ENCODE measurements at places on chromosomes 2 and 18.

DNA sequence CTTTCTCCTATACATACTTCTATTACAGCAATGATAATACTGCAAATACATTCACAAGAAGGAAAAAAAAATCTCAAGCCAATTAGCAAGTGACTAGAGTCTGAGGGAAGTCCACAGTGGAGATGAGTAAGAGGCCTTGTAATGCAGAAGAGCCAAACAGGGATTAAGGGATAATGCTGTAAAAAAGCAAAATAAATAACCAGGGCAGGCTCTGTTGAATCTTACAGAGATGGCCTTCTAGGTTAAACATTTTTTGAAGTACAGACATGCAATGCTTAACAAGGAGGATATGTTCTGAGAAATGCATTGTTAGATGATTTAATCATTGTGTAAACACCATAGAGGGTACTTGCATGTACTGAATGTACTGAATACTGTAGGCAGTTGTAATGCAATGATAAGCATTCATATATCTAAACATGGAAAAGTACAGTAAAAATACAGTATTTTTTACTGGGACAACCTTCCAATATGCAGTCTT is 122.1 kb upstream of the RMDN2 start:
- DNase-seq: no peak
- no peaks in the 10 kb centered on the region for H3K27me3 ChIP-seq
- no peaks in the 10 kb centered on the region for H3K4me1 ChIP-seq
- no peak overlapping the region for H3K27ac ChIP-seq
- no peak overlapping the region for H3K4me3 ChIP-seq

DNA sequence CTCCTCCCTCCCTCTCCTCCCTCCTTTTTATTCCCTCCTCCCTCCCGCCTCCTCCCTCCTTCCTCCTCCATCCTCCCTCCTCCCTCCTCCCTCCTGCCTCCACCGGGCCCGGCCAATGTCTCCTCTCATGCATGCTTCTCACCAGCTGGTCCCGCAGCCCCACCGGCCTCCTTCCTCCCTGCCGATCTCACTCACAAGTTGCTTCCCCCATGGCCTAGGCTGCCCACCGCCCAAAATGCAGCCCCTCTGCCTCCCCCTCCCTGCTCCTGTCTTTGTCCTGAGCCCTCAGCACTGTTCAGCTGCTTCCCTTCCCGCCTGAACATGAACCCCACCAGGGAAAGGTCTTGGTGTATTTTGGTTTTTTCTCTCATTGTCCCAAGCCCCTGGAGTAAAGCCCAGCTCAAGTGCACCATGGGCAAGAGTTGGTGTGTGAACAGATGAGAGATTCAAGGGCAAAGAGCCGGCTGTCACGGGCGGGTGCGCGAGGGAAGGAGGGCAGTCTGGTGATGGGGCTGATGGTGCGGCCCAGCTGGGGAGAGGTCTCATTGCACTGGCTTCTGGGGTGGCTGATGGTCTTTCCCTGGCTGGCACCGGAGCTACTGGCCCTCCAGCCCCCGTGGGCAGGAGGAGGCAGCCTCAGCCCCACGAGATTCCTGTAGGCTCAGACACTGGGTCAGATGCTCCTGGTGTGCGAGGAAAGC is 117.6 kb downstream of the TWIST2 start:
- no peaks in the 10 kb centered on the region for H3K36me3 ChIP-seq
- H3K27ac ChIP-seq: no peak overlapping the region
- no peak for DNase-seq
- no peak overlapping the region for H3K4me3 ChIP-seq

DNA sequence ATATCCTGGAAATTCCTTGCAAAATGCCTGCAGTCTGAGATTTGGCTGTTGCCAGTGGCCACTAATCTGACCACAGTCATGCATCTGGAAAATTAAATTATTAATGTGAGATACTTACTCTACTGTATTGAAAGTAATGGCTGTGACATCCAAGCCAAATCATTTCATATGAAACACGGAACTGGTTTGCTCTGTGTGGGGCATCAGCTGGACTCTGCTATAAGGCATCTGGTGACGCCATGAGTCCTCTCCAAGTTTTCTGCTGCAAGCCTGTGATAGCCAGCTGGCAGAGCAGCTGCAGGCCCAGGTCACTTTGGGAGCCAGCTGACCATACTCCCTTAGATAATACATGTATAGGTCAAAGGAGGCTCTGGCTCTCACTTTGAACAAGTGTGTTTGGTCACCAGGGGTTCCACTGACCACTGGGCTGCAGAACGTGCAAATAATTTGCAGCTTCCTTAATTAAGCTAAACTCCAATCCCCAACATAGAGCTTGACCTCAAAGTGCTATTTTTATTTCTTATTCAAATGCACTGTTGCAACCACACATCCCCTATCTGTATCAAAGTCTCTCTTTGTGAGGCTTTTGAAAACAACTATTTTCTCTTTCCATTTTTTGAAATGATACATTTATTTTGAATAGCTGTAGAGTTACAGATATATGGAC is 152.9 kb downstream of the NCKAP5 start:
- no peak overlapping the region for H3K4me3 ChIP-seq
- H3K27me3 ChIP-seq: peaks cover 3% of the 10 kb centered on the region

GRCh38 chr2:69164061-69164778 is 151.2 kb downstream of the ANTXR1 start:
- no peak overlapping the region for H3K4me3 ChIP-seq
- H3K4me1 ChIP-seq: no peaks in the 10 kb centered on the region
- no peak for DNase-seq
- no peak overlapping the region for H3K27ac ChIP-seq
- H3K27me3 ChIP-seq: peaks cover 5% of the 10 kb centered on the region

DNA sequence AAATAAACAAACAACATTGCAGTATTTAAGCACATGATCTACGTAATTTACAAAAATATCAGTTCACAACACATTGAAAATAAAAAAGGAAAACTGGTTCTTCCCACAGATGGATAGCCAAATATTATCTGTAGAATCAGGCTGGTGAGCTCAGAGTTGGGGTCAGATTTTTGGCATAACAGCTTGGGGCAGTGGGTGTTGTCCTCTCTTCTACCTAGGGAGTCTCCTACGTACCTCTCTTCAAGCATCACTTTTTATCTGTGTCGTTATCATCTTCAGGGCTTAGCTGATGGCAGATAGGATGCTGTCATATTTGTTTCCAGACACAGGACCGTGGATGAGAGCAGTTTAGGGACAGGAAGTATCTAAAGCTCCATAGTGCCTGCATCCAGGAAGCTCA is 46.2 kb downstream of the EMILIN2 start:
- peaks cover 33% of the 10 kb centered on the region for H3K4me1 ChIP-seq
- no peak for DNase-seq
- no peak overlapping the region for H3K27ac ChIP-seq
- no peak overlapping the region for H3K4me3 ChIP-seq
- H3K27me3 ChIP-seq: no peaks in the 10 kb centered on the region
- peaks cover 6% of the 10 kb centered on the region for H3K36me3 ChIP-seq

- H3K4me3 ChIP-seq: no peak overlapping the region
- no peak overlapping the region for H3K27ac ChIP-seq
- no peaks in the 10 kb centered on the region for H3K27me3 ChIP-seq
- no peak for DNase-seq
- no peaks in the 10 kb centered on the region for H3K36me3 ChIP-seq
Observed at GRCh38 chr2:5923957-5924945, 232.1 kb downstream of the SOX11 start.

GRCh38 chr18:63128237-63128974 is 191.2 kb downstream of the BCL2 start:
- peak overlapping the region; percentile 56 for H3K27ac ChIP-seq
- DNase-seq: no peak
- H3K36me3 ChIP-seq: peaks cover 19% of the 10 kb centered on the region

DNA sequence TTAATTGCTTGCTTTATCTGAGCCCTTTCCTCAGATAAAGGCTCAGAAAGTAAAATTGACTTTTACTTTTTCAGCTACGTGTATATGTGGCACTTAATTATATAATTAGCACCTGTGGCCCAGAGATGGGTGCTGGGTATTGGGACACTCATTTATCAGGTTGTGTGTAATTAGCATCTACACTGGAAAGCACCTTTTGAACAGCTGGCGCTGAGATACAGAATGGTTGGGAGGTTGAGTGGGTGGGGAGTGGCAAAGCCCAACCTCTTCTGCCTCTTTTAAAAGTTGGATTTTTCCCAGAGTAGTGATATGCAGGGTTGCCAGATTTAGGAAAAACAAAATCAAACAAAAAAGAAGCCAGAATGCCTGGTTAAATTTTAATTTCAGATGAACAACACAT is 23.9 kb downstream of the SPTBN1 start:
- no peaks in the 10 kb centered on the region for H3K27me3 ChIP-seq
- DNase-seq: no peak
- no peak overlapping the region for H3K4me3 ChIP-seq
- no peaks in the 10 kb centered on the region for H3K36me3 ChIP-seq
- no peak overlapping the region for H3K27ac ChIP-seq

GRCh38 chr2:97905294-97905693 is 90.5 kb downstream of the TMEM131 start:
- no peak for DNase-seq
- no peaks in the 10 kb centered on the region for H3K27me3 ChIP-seq
- no peak overlapping the region for H3K4me3 ChIP-seq
- no peak overlapping the region for H3K27ac ChIP-seq
- H3K4me1 ChIP-seq: peaks cover 8% of the 10 kb centered on the region
- H3K36me3 ChIP-seq: peaks cover 31% of the 10 kb centered on the region

DNA sequence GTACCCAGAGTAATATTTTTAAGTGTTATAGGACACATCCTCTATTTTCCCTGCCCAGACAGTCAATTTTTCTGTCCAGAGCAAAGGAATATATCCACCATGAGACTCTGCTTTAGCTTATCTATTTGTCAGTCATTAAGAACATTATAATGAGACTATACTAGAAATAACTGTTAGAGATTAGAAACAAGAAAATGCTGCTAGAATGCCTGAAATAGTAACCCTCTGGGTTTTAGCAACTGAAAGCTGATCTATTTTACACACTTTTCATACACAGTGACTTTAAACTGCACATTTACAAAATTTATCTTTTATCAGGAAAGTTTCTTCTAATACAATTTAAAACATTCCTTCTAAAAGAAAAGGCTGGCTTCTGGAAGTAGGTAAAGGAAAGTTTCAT is 39.6 kb downstream of the MBD2 start:
- H3K27me3 ChIP-seq: no peaks in the 10 kb centered on the region
- H3K27ac ChIP-seq: no peak overlapping the region
- H3K36me3 ChIP-seq: peaks cover 17% of the 10 kb centered on the region
- H3K4me1 ChIP-seq: peaks cover 2% of the 10 kb centered on the region
- no peak overlapping the region for H3K4me3 ChIP-seq

DNA sequence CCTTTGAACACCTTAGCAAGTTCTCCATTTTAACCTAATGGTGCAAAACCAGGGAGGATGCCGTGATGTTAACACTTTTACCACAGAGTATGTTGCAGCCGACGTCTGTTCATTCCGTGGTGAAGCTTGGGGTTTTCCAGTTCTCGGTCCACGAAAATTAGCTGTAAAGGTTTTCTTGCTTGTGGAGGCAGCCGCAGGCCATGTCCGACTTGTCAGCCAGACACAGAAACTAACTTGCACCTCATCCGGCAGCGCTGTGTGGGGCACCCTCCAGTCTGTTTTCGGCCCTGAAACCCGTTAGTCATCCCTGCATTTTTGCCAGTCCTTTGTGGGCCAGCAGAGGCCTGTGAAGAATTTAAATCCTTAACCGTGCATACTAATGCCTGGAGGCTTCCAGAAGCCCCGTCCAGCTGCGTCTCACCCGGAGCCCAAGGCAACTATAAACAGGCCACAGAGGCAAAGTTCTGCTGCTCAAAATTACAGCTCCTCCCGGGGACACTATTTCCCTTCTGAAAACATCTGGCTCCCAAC is 70.6 kb downstream of the SH3YL1 start:
- no peaks in the 10 kb centered on the region for H3K27me3 ChIP-seq
- H3K36me3 ChIP-seq: no peaks in the 10 kb centered on the region
- H3K4me3 ChIP-seq: no peak overlapping the region
- H3K4me1 ChIP-seq: peaks cover 13% of the 10 kb centered on the region

GRCh38 chr2:65377556-65378192 is 54.7 kb downstream of the SPRED2 start:
- peaks cover 29% of the 10 kb centered on the region for H3K4me1 ChIP-seq
- H3K36me3 ChIP-seq: no peaks in the 10 kb centered on the region
- no peak overlapping the region for H3K4me3 ChIP-seq
- no peak overlapping the region for H3K27ac ChIP-seq
- peak; percentile 41 for DNase-seq

DNA sequence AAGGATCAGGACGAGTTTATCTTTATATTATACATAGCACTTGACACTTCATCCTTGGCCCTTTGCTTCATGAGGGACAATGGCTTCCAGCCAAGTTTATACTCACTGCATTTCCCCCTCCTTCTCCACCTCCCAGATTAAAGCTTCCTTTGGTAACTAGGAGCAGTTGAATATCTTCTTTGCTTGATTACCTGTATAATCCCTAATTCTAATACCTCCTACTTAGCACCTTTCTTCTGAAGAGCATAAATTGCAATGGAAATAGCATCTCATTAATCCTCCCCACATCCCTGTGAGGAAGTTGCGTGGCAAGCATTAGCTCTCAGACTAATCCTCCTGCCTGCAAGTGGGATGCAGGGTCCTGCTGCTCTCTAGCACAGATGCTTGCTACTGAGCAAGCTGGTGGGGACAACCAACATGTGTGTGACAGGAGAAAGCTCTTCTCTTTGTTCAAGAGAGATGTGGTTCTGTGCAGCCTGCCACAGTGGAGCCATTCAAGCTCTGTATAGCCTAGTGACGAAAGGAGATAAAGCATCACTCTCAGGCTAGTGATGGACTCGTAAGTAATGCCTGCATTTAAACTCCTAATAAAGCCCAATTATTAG is 19.1 kb downstream of the KLHL14 start:
- no peaks in the 10 kb centered on the region for H3K36me3 ChIP-seq
- no peak overlapping the region for H3K4me3 ChIP-seq
- H3K27me3 ChIP-seq: peaks cover 1% of the 10 kb centered on the region
- H3K4me1 ChIP-seq: no peaks in the 10 kb centered on the region

DNA sequence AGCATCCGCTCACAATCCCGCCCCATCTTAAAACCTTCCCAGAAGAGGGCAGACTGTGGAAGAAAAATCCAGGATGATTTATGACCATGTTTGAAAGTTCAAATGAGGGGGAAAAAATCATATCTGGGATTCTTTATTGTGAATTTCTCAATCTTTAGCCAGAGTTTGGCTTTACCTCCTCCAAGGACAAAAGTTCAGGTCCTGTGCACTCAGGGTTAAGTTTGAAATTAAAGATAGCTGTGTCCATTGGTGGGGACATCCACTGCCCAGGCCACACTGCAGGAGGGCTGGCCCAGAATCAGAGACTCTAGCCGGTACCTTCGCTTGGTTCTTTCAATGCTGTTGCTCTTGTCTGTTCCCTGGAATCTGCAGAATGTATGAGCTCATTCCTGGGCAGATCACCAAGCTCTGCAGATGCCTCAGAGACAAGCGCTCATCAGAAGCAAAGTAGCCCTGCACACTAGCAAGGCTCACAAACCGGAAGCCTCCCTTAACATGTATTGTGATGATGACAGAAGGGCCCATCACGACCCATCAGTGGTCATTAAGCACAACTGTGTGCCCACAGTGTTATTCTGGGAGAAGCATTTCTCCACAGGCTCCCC is 375.3 kb upstream of the KLHL29 start:
- no peaks in the 10 kb centered on the region for H3K4me1 ChIP-seq
- H3K27ac ChIP-seq: no peak overlapping the region
- H3K4me3 ChIP-seq: no peak overlapping the region
- no peaks in the 10 kb centered on the region for H3K27me3 ChIP-seq
- no peaks in the 10 kb centered on the region for H3K36me3 ChIP-seq
- DNase-seq: no peak

All from activated CD8-positive, alpha-beta T cell treated with anti-CD3 and anti-CD28 coated beads for 36 hours (primary cell).